Neural progenitor cell (in vitro differentiated cells): ENCODE measurements at places on chromosomes 6 and 20. TPM values are rescaled to one million over a fixed set of nuclear protein-coding genes. Genes with fewer than 3 reads are reported as not detected.
A peak's percentile ranks its signal among the peaks of the same experiment; 100 is the strongest.

Gene C6orf15
- total RNA-seq = not detected in 2 replicates

Gene CUTA
- total RNA-seq = 118 and 186 TPM in 2 replicates

Gene SLC22A7
- not detected in 2 replicates for total RNA-seq

Gene TSPO2
- total RNA-seq = not detected in 2 replicates

Gene PLN
- total RNA-seq = not detected in 2 replicates

Gene PRDM13
- not detected in 2 replicates for total RNA-seq

Gene BCAS1
- total RNA-seq = not detected in 2 replicates

Gene FAM209B
- total RNA-seq = not detected in 2 replicates

Gene OR12D3
- total RNA-seq = not detected in 2 replicates

Gene RPS21
- 1,629 and 1,765 TPM in 2 replicates for total RNA-seq

Gene PTCRA
- not detected in 2 replicates for total RNA-seq

Gene LEMD2
- total RNA-seq = 31.8 and 53.4 TPM in 2 replicates

Gene ULBP2
- not detected in 2 replicates for total RNA-seq

Gene TRIM10
- total RNA-seq = not detected in 2 replicates

Gene C4A
- 1.7 and 4.3 TPM in 2 replicates for total RNA-seq

GRCh38 chr20:60529149-60529548 lies 570.9 kb downstream of the CDH26 start:
- DNase-seq = no peak
- H3K27me3 ChIP-seq = no peaks in the 10 kb centered on the region
- no peak overlapping the region for H3K27ac ChIP-seq
- no peak overlapping the region for H3K4me3 ChIP-seq

GRCh38 chr6:162526960-162527359 lies 200.6 kb downstream of the PRKN start:
- no peak overlapping the region for H3K27ac ChIP-seq
- no peaks in the 10 kb centered on the region for H3K27me3 ChIP-seq
- no peaks in the 10 kb centered on the region for H3K36me3 ChIP-seq
- DNase-seq = no peak
- no peak overlapping the region for H3K4me3 ChIP-seq

DNA sequence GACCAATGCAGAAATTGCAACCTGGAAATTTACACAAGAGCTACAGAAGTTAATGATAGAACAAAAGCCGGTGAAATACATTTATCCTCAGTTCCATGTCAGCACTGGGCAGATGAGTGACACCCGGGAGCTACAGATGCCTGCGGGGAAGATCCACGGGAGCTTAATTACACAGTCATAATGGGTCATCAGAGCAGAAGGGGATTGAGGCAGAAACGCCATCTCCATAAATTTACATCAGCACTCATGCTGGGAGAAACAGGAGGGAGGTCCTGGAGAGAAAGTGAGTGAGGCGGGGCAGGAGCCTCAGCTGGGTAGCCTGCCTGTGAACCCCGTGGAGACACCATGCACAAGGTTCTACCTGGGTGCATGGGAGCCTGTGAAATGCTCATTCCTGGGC lies 37.6 kb upstream of the CST7 start:
- H3K27ac ChIP-seq = no peak overlapping the region
- no peaks in the 10 kb centered on the region for H3K36me3 ChIP-seq
- no peak overlapping the region for H3K4me3 ChIP-seq
- H3K4me1 ChIP-seq = peaks cover 9% of the 10 kb centered on the region

GRCh38 chr6:164507206-164507940 lies 802.0 kb downstream of the C6orf118 start:
- DNase-seq = no peak
- H3K4me3 ChIP-seq = no peak overlapping the region
- H3K27me3 ChIP-seq = no peaks in the 10 kb centered on the region
- H3K27ac ChIP-seq = no peak overlapping the region
- no peaks in the 10 kb centered on the region for H3K4me1 ChIP-seq
- H3K36me3 ChIP-seq = no peaks in the 10 kb centered on the region

GRCh38 chr6:151322570-151322969 lies 68.8 kb downstream of the ZBTB2 start:
- H3K4me1 ChIP-seq = peaks cover 7% of the 10 kb centered on the region
- H3K36me3 ChIP-seq = no peaks in the 10 kb centered on the region
- H3K27ac ChIP-seq = no peak overlapping the region
- no peak overlapping the region for H3K4me3 ChIP-seq
- no peak for DNase-seq

- no peaks in the 10 kb centered on the region for H3K4me1 ChIP-seq
- H3K27me3 ChIP-seq = no peaks in the 10 kb centered on the region
- H3K4me3 ChIP-seq = no peak overlapping the region
Observed at GRCh38 chr20:24665741-24666191, 196.3 kb downstream of the SYNDIG1 start.

DNA sequence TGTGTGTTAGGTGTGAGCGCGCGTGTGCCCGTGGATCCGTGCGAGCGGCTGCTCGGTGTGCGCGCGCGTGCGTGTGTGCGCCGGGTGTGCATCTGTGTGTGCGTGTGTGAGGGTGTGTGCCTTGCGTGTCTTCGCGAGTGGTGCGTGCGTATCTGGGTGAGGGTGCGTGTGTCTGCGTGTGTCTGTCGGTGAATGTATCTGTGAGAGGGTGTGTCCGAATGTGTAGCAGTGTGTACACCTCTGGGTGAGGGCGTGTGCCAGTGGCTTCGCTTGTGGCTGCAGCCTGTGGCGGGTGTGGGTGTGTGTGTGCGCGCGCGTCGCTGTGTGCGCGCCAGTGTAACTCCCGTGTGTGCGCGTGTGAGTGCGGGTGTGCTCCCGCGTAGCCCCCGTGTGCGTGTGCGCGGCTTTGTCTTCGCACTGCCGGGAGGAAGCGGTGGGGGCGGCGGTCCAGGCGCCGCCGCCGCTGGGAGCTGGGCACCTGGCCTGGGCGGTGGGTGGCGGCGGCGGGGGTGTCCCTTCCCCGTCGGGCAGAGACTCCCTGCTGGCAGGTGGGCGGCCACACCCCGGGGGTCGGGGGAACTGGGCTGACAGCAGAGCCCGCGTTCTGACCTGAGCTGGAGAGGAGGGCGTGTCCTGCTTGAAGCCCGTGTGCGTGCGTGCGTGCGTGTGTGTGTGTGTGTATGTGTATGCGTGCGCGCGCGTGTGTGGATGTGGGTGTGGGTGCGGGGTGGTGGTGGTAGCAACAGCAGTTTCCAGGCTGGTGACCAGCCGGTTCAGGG lies 61.3 kb upstream of the EPB41L1 start:
- peak; percentile 41 for DNase-seq
- H3K4me1 ChIP-seq = peaks cover 36% of the 10 kb centered on the region
- H3K27me3 ChIP-seq = peaks cover 77% of the 10 kb centered on the region
- no peaks in the 10 kb centered on the region for H3K36me3 ChIP-seq
- no peak overlapping the region for H3K27ac ChIP-seq

DNA sequence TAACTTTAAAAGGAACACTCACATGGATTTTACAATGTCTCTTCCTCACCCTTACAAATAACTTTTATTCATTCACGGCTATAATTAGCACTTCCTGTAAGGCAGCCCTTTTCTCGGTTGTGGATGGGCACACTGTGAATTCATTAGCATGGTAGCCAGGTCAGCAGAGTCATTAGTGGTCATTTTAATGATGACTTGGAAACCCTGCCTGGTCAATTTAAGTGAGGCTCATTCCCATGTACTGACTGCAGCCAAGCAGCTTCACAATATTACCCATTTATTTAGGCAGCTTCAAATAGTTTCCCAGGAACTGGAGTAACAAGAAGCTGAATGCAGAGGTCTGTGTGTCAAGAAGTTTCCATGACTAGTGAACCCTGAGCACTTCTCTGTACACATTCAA lies 248.8 kb downstream of the KHDC1L start:
- no peak overlapping the region for H3K27ac ChIP-seq
- H3K36me3 ChIP-seq = no peaks in the 10 kb centered on the region
- H3K4me1 ChIP-seq = no peaks in the 10 kb centered on the region

DNA sequence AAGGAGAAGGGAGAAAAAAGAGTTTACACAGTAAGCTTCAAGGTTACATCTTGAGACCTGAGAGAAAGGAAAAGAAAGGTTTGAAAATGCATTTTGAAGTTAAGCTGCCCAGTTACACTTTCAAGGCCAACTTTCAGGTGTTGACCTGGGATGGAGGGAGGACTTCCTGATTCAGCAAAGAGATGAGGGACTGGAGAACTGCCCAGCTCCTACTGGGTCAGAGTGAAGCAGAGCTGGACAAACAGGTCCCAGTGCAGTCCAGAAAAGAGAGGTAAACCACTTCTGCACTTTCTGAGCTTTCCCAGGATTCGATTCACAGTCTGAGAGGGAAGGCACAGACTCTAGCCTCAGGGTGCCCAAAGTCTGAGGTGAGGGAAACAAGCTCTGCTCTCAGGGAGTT lies 6.0 kb upstream of the TJAP1 start:
- H3K4me3 ChIP-seq = no peak overlapping the region
- DNase-seq = no peak
- H3K4me1 ChIP-seq = peaks cover 13% of the 10 kb centered on the region
- H3K27me3 ChIP-seq = no peaks in the 10 kb centered on the region

GRCh38 chr6:142851601-142852000 lies 93.4 kb downstream of the HIVEP2 start:
- H3K27me3 ChIP-seq = no peaks in the 10 kb centered on the region
- peaks cover 14% of the 10 kb centered on the region for H3K4me1 ChIP-seq
- H3K27ac ChIP-seq = no peak overlapping the region
- no peak overlapping the region for H3K4me3 ChIP-seq
- DNase-seq = no peak

DNA sequence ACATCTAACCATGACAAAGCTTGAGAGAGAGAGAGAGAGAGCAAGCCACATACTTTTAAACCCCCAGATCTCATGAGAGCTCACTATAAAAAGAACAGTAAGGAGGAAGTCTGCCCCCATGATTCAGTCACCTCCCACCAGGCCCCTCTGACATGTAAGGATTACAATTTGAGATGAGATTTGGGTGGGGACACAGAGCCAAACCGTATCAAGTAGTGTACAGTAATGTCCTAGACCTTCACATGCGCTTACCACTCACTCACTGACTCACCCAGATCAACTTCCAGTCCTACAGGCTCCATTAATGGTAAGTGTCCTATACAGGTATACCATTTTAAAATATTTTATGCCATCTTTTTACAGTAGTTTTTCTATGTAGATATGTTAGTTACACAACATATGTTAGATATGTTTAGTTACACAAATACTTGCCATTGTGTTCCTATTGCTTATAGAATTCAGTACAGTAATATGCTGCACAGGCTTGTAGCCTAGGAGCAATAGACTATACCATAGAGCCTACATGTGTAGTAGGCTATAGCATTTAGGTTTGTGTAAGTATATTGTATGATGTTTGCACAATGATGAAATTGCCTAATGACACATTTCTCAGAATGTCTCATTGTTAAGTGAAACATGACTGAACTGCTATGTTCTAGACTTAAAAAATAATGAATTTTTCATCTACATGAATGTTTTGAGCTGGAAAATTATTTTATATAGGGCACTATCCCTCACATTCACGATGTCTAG lies 11.7 kb downstream of the TSPYL1 start:
- no peaks in the 10 kb centered on the region for H3K36me3 ChIP-seq
- H3K27me3 ChIP-seq = no peaks in the 10 kb centered on the region
- H3K27ac ChIP-seq = no peak overlapping the region
- DNase-seq = no peak
- peaks cover 10% of the 10 kb centered on the region for H3K4me1 ChIP-seq
- no peak overlapping the region for H3K4me3 ChIP-seq

DNA sequence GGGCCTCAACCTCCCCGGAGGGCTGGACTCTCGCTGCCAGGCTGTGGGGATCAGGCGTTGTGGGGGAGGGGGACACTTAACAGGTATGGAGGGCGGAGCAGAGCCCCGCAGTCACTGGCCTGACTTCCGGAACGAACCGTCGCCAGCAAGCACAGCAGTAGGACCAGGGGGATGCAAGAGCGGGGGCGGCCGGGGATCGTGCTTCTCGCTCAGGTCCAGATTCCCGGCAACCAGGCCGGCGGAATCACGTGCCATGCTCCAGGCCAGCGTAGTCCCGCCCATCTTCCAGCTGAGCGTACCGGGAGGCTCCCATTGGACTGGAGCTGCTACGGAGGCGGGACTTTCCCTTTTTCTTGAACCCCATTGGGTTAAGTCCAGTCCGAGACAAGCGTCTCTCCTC lies 10.0 kb upstream of the POU5F1 start:
- no peak overlapping the region for H3K27ac ChIP-seq
- H3K36me3 ChIP-seq = no peaks in the 10 kb centered on the region
- H3K27me3 ChIP-seq = no peaks in the 10 kb centered on the region

- H3K36me3 ChIP-seq = no peaks in the 10 kb centered on the region
- no peak overlapping the region for H3K27ac ChIP-seq
- DNase-seq = no peak
- H3K4me1 ChIP-seq = peaks cover 67% of the 10 kb centered on the region
- no peak overlapping the region for H3K4me3 ChIP-seq
Observed at GRCh38 chr6:14790976-14791375, 454.9 kb upstream of the JARID2 start.

DNA sequence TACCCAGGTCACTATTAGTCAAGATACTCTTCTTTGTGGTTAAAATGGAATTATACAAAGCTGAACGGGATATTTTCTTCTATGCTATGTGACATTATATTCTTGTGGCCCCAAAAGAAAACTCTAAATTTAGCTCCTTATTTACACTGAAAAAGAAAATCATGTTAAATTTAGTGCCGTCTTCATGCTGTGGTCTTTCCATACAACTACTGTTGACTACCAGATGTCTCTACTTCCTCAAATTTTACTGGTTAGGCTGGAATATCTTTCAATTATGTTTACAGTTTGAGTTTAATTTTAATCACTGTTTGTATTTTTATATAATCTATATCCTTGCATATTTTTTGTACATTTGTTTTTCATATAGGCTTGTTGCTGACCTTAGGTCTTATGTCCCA lies 95.6 kb upstream of the FOXO3 start:
- no peak for DNase-seq
- peaks cover 20% of the 10 kb centered on the region for H3K4me1 ChIP-seq
- H3K4me3 ChIP-seq = no peak overlapping the region
- no peaks in the 10 kb centered on the region for H3K27me3 ChIP-seq

DNA sequence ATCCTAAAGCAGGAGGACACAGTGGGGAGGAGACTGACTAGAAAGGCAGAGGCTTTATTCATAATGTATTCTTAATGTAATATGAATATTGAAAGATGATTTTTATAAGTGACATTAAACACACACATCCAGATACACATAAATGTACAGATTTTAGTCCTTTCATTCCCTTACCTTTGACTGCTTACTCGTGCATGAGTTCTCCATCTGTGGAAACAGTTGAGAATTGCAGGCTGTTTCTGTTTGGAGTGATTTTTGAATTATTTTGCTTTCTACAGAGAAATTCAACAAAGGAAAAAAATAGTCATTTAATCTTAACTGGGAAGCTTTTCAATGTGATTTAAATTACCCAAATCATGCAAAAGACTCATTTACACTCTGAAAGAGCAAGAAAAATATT lies 136.5 kb downstream of the RIMS1 start:
- H3K36me3 ChIP-seq = no peaks in the 10 kb centered on the region
- H3K4me3 ChIP-seq = no peak overlapping the region
- no peaks in the 10 kb centered on the region for H3K27me3 ChIP-seq
- no peak overlapping the region for H3K27ac ChIP-seq

- no peaks in the 10 kb centered on the region for H3K36me3 ChIP-seq
- H3K4me1 ChIP-seq = no peaks in the 10 kb centered on the region
- H3K4me3 ChIP-seq = no peak overlapping the region
- no peak overlapping the region for H3K27ac ChIP-seq
Observed at GRCh38 chr6:163711615-163712565, 297.4 kb downstream of the QKI start.

GRCh38 chr20:11890331-11891076 lies 27.2 kb upstream of the BTBD3 start:
- peaks cover 21% of the 10 kb centered on the region for H3K4me1 ChIP-seq
- peaks cover 15% of the 10 kb centered on the region for H3K27me3 ChIP-seq
- peak overlapping the region; percentile 98 for H3K27ac ChIP-seq
- peak overlapping the region; percentile 85 for H3K4me3 ChIP-seq
- DNase-seq = peak; percentile 96
